ENCODE measurements at places on chromosomes 16 and 17.

- no peak for DNase-seq
Measured at GRCh38 chr17:73747221-73748002, 103.2 kb upstream of the SDK2 start.

- DNase-seq, result no peak
Measured at GRCh38 chr17:441155-441950, 88.7 kb upstream of the RPH3AL start.

DNA sequence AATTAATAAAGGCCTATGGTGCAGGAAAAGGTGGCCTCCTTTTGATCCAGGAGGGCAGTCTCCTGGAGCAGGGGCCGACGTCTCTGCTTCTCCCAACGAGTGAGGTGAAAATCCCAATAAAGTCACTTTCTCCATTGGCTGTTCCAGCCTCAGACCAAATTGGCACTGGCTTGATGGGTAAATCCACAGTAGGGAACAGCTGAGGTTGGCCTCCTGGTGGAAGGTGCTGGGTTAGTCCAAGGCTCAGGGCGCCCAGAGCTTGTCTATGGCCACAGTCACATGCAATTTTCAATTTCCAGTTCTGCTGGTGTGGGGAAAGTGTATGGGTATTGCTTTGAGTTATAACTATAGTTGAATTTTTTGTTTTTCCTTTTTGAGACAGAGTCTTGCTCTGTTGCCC lies 79.0 kb downstream of the NETO2 start:
- no peak for DNase-seq

GRCh38 chr17:3962217-3962964 lies 1.8 kb downstream of the ATP2A3 start:
- DNase-seq, result no peak

DNA sequence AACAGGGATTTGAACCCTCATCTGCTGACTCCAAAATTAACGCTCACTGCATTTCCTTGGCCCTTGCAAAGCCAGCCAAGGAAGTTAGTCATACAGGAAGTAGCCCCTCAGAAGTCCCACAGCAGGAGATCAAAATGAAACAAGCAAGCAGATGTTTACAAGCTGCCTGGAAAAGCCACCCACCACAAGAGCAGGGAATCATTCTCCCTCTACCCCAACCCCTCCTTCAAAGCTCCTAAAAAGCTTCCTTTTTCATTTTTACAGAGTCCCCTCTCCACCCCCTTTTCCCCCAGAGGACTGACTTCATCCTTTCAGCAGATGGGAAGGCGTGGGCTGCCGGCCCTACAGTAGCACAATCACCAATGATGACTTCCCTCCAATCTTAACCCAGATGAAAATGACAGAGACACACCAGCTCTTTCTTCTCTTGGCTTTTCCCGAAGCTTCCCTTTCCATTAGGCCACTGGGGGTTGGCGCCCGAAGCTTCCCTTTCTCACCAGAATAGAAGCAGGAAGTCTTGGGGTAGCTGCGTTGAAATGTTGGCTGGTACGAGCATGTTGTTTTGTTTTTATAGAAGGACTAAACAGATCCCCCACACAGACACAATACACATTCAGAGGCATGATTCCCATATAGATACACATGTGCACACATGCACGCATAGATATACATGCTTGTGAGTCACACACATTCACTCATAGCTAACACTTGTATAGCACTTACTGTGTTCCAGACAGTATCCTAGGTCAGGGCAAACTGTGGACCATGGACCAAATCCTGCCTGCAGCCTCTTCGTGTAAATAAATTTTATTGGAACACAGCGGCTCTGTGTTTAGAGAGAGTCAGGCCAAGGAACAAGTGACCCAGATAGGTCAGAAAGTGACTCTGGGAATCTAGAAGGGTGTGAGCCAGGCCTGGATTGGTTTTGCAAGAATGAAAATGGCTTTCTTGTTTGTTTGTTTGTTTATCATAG lies 17.4 kb downstream of the ITPRIPL2 start:
- no peak for DNase-seq
